ENCODE measurements at places on chromosomes 1 and 21. TPM values are rescaled to one million over a fixed set of nuclear protein-coding genes. Genes with fewer than 3 reads are reported as not detected.

The OR2T33 gene
- not detected for total RNA-seq

The OR2M7 gene
- total RNA-seq: not detected

The DLGAP3 gene
- not detected for total RNA-seq

The PRPF38A gene
- total RNA-seq: 18.9 TPM

The KRTAP19-4 gene
- total RNA-seq: not detected

The IL19 gene
- total RNA-seq: not detected

The HES3 gene
- total RNA-seq: not detected

The CCDC17 gene
- total RNA-seq: 0.46 TPM

The ACTL8 gene
- total RNA-seq: not detected

The CD1E gene
- total RNA-seq: not detected

The CYP2J2 gene
- total RNA-seq: 8.5 TPM

The TNNI3K gene
- total RNA-seq: not detected

The GUCA2A gene
- not detected for total RNA-seq

The LRRC38 gene
- total RNA-seq: not detected

The APOBEC4 gene
- not detected for total RNA-seq

The TMIGD3 gene
- total RNA-seq: not detected

The MFSD2A gene
- total RNA-seq: 62.0 TPM
